ENCODE measurements at places on chromosomes 3 and 15. TPM values are rescaled to one million over a fixed set of nuclear protein-coding genes. Genes with fewer than 3 reads are reported as not detected.

- peak overlapping the region; percentile 42 for H3K27ac ChIP-seq
- DNase-seq = no peak
- H3K4me3 ChIP-seq = no peak overlapping the region
- H3K4me1 ChIP-seq = no peaks in the 10 kb centered on the region
- H3K36me3 ChIP-seq = no peaks in the 10 kb centered on the region
- H3K27me3 ChIP-seq = no peaks in the 10 kb centered on the region
These were observed 290.5 kb upstream of the GADL1 start for GRCh38 chr3:31185062-31185357.

GRCh38 chr3:79018671-79019136, 749.1 kb downstream of the ROBO1 start:
- H3K27me3 ChIP-seq = peaks cover 9% of the 10 kb centered on the region
- peak; percentile 50 for DNase-seq
- peak overlapping the region; percentile 50 for H3K4me3 ChIP-seq
- no peaks in the 10 kb centered on the region for H3K36me3 ChIP-seq
- H3K4me1 ChIP-seq = no peaks in the 10 kb centered on the region

- H3K4me1 ChIP-seq = no peaks in the 10 kb centered on the region
- no peak for DNase-seq
- no peak overlapping the region for H3K27ac ChIP-seq
These were observed 539.5 kb upstream of the AGTR1 start for GRCh38 chr3:148158210-148158609.

GRCh38 chr3:170802164-170803151, 67.5 kb downstream of the RPL22L1 start:
- no peak overlapping the region for H3K27ac ChIP-seq
- H3K27me3 ChIP-seq = peaks cover 8% of the 10 kb centered on the region
- no peak overlapping the region for H3K4me3 ChIP-seq
- DNase-seq = no peak
- no peaks in the 10 kb centered on the region for H3K4me1 ChIP-seq
- H3K36me3 ChIP-seq = no peaks in the 10 kb centered on the region

Gene RNU5B-1
- not detected for total RNA-seq

Gene BTLA
- total RNA-seq = not detected

Gene PRTG
- total RNA-seq = 0.58 TPM

Gene CACNA2D3
- 8.8 TPM for total RNA-seq

DNA sequence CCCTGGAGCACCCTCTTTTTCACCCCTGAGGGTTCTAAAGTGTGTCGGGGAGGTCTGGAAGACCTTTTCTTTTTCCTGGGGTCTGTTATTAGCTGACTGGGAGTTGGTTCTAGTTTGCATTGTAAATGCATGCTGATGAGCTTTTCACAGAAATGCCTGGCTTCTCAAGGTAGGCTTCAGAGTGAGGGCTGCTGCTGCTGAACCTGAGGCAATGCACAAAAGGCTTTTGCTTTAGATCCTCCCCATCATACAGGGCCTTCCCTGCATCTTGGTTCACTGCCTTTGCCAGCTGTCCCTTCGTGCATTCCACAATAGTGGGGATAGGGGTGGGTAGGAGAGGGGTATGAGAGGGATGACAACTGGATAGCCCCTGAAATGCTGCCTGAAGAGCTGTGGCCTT, 46.6 kb downstream of the FAH start:
- H3K27ac ChIP-seq = no peak overlapping the region
- H3K4me1 ChIP-seq = no peaks in the 10 kb centered on the region
- no peak overlapping the region for H3K4me3 ChIP-seq
- DNase-seq = no peak
- H3K36me3 ChIP-seq = no peaks in the 10 kb centered on the region
- H3K27me3 ChIP-seq = no peaks in the 10 kb centered on the region

DNA sequence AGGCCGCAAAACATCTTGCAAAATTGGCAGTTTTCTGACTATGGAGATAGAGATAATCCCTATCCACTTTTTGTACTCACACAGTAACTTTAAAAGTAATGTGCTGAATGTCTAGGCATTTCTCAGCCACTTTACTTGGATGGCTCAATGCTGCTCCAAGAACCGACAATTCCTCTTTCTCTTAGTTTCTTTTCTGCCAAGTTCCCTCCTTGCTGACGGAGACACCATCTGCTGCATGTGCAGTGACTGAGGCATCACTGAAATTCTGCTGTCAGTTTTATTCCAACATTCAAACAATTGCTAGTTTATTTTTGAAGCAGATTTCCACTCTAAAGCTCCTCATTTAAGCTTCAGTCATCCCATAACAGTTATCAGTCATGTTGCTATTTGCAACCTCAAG, 116.0 kb upstream of the RBMS3 start:
- H3K4me3 ChIP-seq = no peak overlapping the region
- H3K36me3 ChIP-seq = no peaks in the 10 kb centered on the region
- no peaks in the 10 kb centered on the region for H3K27me3 ChIP-seq

GRCh38 chr3:17367171-17367570, 375.3 kb downstream of the TBC1D5 start:
- no peaks in the 10 kb centered on the region for H3K27me3 ChIP-seq
- H3K4me1 ChIP-seq = no peaks in the 10 kb centered on the region
- DNase-seq = no peak
- peaks cover 24% of the 10 kb centered on the region for H3K36me3 ChIP-seq
- no peak overlapping the region for H3K27ac ChIP-seq

GRCh38 chr15:25527118-25527517, 88.3 kb upstream of the UBE3A start:
- no peaks in the 10 kb centered on the region for H3K27me3 ChIP-seq
- H3K36me3 ChIP-seq = no peaks in the 10 kb centered on the region

Gene IGF2BP2
- 18.4 TPM for total RNA-seq

DNA sequence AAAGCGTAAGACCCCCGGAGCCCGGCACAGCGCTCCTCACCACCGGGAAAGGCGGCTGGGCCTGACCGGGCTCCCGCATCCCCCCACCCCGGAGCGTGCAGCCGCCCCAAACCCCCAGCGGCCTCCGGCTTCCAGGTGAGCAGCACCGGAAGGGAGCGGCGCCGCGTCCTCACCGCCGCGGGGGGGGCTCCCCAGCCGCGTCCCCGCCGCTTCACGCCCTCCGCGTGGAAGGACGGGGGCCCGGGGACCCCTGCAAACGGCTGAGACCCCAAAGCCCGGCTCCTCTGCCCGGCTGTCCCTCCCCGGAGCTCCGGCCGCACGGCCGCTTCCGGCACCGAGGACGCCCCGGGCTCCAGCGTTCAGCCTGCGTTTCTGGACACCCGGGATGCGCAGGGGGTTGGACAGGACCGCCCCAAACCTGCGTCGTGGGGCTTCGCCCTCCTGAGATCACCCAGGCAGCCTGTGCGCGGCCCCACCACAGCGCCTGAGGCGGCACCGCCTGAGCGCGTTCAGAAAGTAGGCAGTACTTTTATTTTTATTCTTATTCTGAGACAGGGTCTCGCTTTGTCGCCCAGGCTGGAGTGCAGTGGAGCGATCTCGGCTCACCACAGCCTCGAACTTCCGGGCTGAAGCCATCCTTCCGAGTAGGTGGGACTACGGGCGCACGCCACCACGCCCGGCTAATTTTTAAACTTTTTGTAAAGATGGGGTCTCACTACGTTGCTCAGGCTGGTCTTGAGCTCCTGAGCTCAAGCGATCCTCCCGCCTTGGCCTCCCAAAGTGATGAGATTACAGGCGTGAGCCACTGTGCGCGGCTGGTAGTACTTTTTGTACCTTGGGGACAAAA, 51.6 kb upstream of the BLM start:
- peak overlapping the region; percentile 80 for H3K4me3 ChIP-seq
- no peaks in the 10 kb centered on the region for H3K27me3 ChIP-seq
- DNase-seq = peak; percentile 64
- H3K4me1 ChIP-seq = peaks cover 35% of the 10 kb centered on the region
- no peaks in the 10 kb centered on the region for H3K36me3 ChIP-seq

- H3K4me3 ChIP-seq = peak within 1 kb of the TSS; percentile 22
- DNase-seq = no peak
- H3K27me3 ChIP-seq = no peaks in the 10 kb centered on the region
- no peaks in the 10 kb centered on the region for H3K36me3 ChIP-seq
- no peaks in the 10 kb centered on the region for H3K4me1 ChIP-seq
These were observed at the start of gene TAGLN3 for GRCh38 chr3:111998636-111999483. TAGLN3 (plus strand) TSS chr3:111998922; CDS start chr3:111999423, 501 bp downstream.

DNA sequence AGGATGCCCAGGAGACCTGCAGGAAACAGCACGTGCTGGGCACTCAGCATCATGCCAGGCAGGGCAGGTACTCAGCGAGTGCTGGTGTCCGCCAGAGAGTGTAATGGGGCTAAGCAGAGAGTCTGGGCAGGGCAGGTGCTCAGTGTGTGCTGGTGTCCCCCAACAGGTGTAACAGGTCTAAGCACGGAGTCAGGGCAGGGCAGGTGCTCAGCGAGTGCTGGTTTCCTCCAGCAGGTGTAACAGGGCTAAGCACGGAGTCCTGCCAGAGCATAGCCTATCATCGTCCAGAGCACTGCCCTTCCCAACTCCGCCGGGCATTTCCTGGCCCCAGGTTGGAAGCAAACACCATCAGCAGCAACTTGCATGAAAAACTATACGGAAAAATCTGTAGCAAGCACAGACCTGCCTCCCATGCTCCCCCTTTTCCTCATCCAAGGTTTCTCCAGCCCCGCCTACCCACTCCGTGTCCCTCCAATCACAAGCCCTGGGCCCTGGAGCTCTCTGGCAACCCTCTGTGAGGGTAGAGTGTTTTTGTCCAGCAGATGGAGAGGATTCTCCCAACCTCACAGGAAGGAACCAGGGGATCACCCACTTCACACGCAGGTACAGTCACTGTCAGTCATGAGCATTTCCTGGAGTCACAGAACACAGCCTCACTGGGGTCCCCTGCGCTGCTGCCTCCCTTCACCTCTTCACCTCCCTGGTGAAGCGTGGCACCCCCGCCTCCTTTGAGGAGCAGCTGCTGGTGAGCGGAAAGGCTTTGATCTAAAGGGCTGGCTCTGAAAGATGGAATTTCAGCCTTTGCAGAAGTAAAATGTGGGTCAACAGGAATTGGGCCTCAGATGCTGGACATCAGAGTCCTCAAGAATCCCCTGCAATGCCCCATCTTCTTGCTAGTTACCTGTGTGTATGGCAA, 302.5 kb downstream of the OCA2 start:
- no peak overlapping the region for H3K27ac ChIP-seq
- peaks cover 3% of the 10 kb centered on the region for H3K27me3 ChIP-seq
- H3K4me3 ChIP-seq = no peak overlapping the region
- no peaks in the 10 kb centered on the region for H3K4me1 ChIP-seq
- no peak for DNase-seq
- no peaks in the 10 kb centered on the region for H3K36me3 ChIP-seq

- no peaks in the 10 kb centered on the region for H3K4me1 ChIP-seq
- DNase-seq = no peak
- H3K27me3 ChIP-seq = no peaks in the 10 kb centered on the region
These were observed 44.3 kb upstream of the EIF3J start for GRCh38 chr15:44492672-44493071.

- no peak for DNase-seq
- peaks cover 73% of the 10 kb centered on the region for H3K4me1 ChIP-seq
- H3K4me3 ChIP-seq = no peak overlapping the region
- H3K36me3 ChIP-seq = no peaks in the 10 kb centered on the region
- H3K27ac ChIP-seq = peak overlapping the region; percentile 89
These were observed 215.2 kb upstream of the ADAMTS9 start for GRCh38 chr3:64903006-64903405.

GRCh38 chr3:133383741-133384140, 16.1 kb upstream of the BFSP2 start:
- DNase-seq = no peak
- peaks cover 7% of the 10 kb centered on the region for H3K4me1 ChIP-seq
- H3K4me3 ChIP-seq = no peak overlapping the region

GRCh38 chr15:40136470-40137302, 24.2 kb upstream of the BUB1B start:
- no peaks in the 10 kb centered on the region for H3K36me3 ChIP-seq
- H3K27me3 ChIP-seq = no peaks in the 10 kb centered on the region
- DNase-seq = no peak
- no peak overlapping the region for H3K27ac ChIP-seq

DNA sequence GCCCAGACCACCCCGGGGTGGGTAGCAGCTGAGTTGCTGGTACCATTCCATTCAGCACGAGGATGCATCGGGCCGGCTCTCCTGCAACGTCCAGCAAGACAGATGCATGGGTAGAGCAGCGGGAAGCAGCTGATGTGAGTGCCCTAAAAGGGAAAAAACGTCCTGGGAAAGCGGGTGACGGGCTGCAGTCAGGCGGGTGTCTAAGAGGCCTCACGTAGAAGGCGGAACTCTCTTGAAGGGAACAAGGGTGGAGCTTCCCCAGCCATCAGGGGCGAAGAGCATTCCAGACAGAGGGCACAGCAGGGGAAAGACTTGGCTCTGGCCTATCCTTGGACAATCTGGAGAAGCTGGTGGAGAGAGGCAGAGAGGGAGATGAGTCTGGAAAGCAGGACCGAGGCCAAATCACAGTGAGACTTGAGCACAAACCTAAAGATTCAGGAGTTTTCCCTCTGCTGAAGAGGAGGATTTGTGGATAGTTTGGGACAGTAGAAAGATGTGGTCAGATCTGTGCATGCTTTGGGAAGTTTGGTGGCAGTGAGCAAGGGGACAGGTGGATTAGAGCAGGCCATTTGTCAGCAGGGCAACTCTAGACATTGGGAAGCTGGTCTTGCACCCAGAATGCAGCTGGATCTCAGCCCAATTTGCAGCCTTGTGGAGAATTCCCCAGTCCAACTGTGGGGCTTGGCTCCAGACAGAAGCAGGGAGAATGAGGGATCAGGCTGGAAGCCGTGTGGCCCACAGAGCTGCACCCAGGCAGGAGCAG, 70.7 kb downstream of the SEMA5B start:
- no peaks in the 10 kb centered on the region for H3K36me3 ChIP-seq
- H3K4me1 ChIP-seq = peaks cover 32% of the 10 kb centered on the region
- peak; percentile 48 for DNase-seq
- H3K27me3 ChIP-seq = no peaks in the 10 kb centered on the region
- H3K27ac ChIP-seq = peak overlapping the region; percentile 83
- H3K4me3 ChIP-seq = no peak overlapping the region

Gene SEMA3G
- total RNA-seq = 13.4 TPM

Gene CCR9
- not detected for total RNA-seq

Gene GSK3B
- total RNA-seq = 36.5 TPM

Gene IL5RA
- total RNA-seq = 0.40 TPM

Gene CHRM5
- not detected for total RNA-seq

Gene GNAT1
- total RNA-seq = not detected

Gene MEGF11
- not detected for total RNA-seq

- H3K27me3 ChIP-seq = no peaks in the 10 kb centered on the region
- DNase-seq = peak; percentile 29
- no peak overlapping the region for H3K4me3 ChIP-seq
- no peaks in the 10 kb centered on the region for H3K36me3 ChIP-seq
These were observed 15.8 kb downstream of the IGSF11 start for GRCh38 chr3:119018690-119019463.

DNA sequence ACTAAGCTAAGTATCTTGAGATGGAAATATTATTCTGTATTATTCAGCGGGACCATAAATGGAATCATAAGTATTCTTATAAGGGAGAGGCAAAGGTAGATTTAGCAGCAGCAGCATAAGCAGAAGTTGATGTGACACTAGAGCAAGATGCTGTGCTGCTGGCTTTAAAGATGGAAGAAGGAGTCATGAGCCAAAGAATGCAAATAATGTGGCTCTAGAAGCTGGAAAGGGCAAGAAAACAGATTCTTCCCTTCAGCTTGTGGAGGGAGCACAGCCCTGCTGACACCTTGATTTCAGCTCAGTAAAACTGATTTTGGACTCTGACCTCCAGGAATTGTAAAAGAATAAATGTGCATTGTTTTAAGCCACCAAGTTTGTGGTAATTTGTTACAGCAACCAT, 144.2 kb upstream of the ANKRD28 start:
- H3K27me3 ChIP-seq = no peaks in the 10 kb centered on the region
- H3K27ac ChIP-seq = no peak overlapping the region
- H3K4me1 ChIP-seq = no peaks in the 10 kb centered on the region

Gene TRH
- total RNA-seq = not detected

- H3K4me1 ChIP-seq = no peaks in the 10 kb centered on the region
- H3K27me3 ChIP-seq = no peaks in the 10 kb centered on the region
- no peak overlapping the region for H3K27ac ChIP-seq
- DNase-seq = no peak
These were observed 512.7 kb upstream of the CDIN1 start for GRCh38 chr15:36066757-36067156.
